Substantia nigra (tissue), 51 donors: ENCODE measurements at places on chromosomes 5 and 9.

DNA sequence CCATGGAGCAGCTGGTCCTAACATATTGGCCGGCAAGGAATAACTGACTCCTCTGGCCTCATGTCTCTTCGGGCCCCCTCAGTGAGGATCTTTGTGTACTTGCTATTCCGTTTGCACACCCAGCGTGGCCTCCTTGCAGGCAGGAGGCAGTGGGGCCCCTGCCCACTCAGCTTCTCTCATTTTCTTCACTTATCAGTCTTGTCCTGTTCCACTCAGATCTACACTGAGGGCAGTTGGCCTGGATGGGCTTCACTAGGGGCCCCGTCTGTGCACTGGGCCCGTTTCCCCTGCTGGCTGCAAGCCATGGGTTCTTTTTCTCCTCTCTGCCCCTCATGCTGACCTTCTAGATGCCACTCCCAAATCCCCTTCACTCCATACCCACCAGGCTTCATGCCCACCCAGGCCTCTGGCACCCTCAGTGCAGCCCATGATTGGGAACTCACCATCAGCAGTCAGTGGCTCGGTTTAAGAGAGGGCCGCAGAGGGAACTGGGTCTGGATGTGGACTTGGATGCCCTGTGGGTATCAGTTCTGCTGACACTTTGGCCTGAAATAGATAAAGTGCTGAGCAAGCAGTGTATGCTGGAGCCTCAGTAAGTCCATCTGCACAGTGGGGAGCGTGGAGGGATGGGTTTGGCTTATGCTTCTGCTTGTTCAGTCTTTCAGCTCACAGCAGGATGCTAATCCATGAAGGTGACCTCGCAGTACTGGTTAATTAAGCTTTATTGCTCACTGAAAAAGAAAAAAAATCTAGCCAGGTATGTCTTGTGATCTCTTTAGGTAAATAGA lies 57.9 kb downstream of the ERBIN start:
- no peak for DNase-seq

DNA sequence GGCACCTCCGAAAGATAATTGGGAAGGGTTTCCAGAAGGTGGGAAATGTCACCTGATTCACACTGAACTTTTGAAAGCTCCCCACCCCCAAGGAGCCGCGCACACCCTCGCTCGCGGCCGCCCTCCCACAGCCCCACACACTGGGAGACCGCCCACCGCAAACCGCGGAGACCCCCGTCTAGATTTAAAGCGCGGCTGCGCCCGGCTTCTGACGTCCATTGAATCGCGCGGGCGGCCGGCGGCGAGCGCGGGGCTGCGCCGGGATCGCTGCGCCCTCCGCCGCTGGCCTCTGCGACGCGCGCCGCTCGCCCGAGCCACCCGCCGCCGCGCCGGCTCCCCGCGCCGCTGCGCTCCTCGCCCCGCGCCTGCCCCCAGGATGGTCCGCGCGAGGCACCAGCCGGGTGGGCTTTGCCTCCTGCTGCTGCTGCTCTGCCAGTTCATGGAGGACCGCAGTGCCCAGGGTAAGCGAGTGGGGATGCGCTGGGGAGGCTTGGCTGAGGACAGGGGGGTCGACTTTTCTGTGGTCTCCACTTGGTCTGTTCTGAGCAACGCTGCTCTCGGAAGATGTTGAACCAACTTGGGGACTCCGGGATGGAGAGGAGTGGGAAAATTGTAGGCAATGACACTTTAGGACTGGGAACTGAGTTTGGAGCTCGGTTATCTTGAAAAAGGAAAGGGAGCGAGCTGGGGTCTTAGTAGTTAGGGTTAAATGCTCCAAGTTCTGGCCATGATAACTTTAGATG lies at the start of gene FST:
TSS of gene FST (plus strand) at position 214 of the 743 bp plus-strand sequence. CDS start at position 377, 163 bp downstream.
- DNase-seq: no peak

- DNase-seq: no peak
Observed at GRCh38 chr5:111505096-111505495, 7.2 kb downstream of the STARD4 start.

- peak; percentile 22 for DNase-seq
Observed at GRCh38 chr5:136028782-136029742, at the start of gene TGFBI. Gene TGFBI (plus strand): TSS chr5:136028988. CDS start chr5:136029056, 68 bp downstream.

- no peak for DNase-seq
Observed at GRCh38 chr5:113232221-113232620, 202.6 kb downstream of the TSSK1B start.

DNA sequence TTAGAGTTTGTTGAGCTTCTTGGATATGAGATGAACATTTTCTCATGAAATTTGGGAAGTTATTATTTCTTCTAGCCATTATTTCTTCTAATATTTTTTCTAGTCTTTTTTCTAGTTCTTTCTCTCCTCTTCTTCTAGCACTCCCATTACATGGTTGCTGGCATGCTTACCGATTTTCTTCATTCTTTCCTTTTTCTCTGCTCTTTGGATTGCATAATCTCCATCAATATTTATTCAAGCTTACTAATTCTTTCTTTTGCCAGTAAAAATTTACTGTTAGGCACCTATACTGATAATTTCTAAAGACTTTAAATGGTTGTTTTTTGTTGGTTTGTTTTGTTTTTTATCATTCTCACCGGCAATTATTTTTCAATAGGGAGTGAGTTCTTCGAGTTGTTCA lies 114.8 kb upstream of the RASEF start:
- DNase-seq: no peak

DNA sequence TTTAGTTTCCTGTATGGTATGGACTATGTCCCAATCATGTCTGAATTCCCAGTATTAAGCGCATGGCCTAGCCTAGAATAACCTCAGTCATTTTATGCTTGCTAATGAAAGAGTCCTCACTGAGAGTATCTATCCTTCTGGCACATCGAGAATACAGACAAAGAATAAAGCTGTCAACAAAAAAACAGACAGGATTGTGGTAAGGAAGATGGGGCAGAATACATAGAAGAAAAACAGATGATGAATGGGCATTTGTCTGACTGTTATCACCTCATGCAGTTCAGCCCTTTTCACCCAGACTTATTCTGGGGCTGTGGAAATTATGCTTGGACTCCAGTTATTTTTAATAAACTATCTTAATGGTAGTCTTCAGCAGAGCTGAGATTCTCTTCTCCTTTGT lies 363.8 kb upstream of the TNC start:
- no peak for DNase-seq

- no peak for DNase-seq
Observed at GRCh38 chr5:135493406-135494180, 41.4 kb upstream of the TIFAB start.

GRCh38 chr5:19547640-19548039 lies 440.4 kb downstream of the CDH18 start:
- DNase-seq: no peak

GRCh38 chr9:108852079-108852478 lies 3.7 kb downstream of the ACTL7B start:
- DNase-seq: no peak

DNA sequence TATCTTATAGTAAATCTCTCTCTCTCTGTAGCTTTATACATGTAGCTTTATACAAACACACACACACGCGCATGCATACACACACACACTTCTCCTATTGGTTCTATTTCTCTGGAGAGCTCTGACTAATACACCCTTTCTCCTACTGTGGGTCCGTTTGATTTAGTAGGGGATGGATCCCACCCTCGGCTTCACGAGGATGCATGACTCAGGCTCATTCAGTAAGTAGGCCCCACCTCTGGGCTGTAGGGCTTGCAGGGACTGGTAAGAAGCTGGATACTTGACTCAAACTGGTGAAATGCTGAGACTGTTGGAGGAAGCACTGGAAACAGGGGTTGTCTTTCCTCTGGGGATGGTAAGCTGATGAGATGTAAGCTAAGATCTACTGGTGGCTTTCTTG lies 98.7 kb downstream of the SLC24A2 start:
- DNase-seq: no peak

DNA sequence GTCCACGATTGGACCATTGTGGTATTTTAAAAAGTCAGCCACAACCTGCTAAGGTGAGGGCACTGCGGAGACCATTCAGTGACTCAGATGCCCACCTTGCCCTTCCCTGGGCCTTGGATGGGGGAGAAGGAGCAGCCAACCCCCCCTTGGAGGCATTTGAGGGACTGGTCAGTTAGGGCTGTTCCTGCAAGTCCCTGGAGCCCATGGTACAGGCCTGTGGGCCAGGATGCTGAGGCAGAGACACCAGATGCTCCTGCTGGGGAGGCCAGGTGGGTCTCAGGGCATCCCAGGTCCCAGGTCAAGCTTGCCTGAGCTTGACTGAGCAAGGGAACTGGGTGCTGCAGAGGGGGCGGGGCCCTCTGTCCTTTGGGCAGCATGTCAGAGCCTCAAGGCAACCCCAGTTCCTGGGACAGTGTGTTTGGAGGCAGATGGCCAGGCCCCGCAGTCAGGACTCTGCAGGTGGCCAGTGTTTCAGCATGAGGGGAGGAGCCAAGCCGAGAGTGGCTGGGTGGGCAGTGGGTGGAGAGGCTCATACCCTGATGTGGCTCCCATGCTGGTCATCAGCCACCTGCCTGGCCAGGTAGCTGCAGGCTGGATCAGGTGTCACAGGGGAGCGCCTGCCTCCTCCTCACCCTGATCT lies 27.5 kb downstream of the SLC6A3 start:
- no peak for DNase-seq

DNA sequence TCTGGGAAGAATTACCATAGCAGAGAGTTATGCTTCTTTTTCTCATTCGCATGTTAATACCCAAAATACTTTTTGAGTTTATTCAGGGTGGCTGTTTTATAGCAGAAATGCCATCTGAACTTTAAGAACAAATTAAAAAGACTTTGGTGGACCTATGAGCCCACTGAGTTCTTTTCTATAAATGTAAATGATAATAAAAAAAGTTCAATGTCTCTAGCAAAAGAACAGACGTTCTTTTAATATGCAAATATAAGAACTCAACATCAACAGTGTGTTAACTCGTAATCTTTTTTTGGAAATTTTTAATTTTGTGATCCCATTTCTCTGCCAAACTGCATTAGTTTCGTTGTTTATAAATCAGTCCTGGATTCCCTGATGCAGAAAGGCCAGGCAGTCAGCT lies 1283.0 kb upstream of the NUDT12 start:
- DNase-seq: no peak

DNA sequence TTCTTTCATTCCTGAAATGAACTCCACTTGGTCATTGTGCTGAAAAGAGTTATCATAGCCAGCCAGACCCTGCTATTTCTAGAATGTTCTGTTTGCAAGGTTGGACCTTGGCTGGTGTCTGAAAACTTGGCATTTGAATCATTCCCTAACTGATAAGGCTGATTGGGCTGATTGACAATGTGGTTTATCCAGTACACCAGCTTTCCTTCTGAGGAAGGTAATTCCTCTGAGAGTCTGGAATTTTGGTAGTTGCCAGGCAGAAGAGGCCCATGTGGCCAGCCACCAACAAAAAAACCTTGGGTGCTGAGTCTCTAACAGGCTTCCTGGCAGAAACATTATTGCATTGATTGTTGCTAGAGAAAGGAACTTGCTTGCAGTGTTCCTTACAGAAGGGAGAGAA lies 15.3 kb downstream of the SEC61B start:
- DNase-seq: no peak

- no peak for DNase-seq
Observed at GRCh38 chr5:41250351-41250987, 37.1 kb upstream of the C6 start.

DNA sequence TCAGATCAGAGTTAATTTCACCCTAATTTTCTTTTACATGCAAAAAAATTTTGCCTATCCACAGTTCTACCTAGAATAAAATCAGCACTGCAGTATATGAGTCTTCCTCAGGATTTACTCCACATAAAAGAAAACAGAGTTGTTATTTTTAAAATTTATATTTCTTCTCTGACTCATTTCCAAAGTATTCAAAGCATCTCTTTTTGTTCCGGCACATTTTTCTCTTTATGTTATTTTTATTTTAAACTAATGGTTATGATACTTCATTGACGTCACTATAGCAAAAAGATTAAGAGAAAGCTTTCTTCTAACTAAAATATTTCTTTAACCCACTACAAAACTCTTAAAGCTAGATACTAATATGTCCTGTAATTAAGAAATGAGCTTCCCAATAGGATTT lies 590.4 kb downstream of the PRELID2 start:
- no peak for DNase-seq

GRCh38 chr5:61328791-61329549 lies 3.1 kb upstream of the ZSWIM6 start:
- no peak for DNase-seq

DNA sequence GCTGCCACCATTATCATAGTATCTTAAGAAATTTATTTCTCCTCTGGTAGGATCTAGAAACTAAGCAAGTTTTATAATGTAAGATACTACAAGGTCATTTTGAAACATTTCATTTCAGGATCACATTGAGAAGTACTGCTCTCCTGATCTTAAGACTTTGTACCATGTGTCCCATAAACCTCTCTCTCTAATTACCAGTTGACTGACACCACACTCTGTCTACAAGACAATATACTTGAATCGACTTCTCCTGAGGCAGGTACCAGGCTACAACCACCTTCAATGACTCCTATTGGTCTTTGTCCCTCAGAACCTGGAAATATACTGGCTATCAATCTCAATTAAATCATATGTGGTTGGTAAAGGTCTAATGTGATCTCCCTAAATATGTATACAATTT lies 597.0 kb downstream of the PTPRD start:
- no peak for DNase-seq

DNA sequence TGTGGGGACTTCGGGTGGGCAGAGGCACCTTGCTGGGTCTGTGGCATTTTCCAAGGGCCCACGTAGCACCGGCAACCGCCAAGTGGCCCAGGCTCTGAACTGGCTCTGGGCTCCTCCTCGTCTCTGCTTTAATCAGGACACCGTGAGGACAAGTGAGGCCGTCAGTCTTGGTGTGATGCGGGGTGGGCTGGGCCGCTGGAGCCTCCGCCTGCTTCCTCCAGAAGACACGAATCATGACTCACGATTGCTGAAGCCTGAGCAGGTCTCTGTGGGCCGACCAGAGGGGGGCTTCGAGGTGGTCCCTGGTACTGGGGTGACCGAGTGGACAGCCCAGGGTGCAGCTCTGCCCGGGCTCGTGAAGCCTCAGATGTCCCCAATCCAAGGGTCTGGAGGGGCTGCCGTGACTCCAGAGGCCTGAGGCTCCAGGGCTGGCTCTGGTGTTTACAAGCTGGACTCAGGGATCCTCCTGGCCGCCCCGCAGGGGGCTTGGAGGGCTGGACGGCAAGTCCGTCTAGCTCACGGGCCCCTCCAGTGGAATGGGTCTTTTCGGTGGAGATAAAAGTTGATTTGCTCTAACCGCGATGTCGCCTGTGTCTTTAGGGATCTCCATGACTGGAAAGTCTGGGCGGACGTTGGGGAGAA lies 5.8 kb downstream of the DPP7 start:
- no peak for DNase-seq

- DNase-seq: no peak
Observed at GRCh38 chr5:56523790-56524575, 290.9 kb upstream of the ANKRD55 start.
